ENCODE measurements at places on chromosomes 16 and 17.

DNA sequence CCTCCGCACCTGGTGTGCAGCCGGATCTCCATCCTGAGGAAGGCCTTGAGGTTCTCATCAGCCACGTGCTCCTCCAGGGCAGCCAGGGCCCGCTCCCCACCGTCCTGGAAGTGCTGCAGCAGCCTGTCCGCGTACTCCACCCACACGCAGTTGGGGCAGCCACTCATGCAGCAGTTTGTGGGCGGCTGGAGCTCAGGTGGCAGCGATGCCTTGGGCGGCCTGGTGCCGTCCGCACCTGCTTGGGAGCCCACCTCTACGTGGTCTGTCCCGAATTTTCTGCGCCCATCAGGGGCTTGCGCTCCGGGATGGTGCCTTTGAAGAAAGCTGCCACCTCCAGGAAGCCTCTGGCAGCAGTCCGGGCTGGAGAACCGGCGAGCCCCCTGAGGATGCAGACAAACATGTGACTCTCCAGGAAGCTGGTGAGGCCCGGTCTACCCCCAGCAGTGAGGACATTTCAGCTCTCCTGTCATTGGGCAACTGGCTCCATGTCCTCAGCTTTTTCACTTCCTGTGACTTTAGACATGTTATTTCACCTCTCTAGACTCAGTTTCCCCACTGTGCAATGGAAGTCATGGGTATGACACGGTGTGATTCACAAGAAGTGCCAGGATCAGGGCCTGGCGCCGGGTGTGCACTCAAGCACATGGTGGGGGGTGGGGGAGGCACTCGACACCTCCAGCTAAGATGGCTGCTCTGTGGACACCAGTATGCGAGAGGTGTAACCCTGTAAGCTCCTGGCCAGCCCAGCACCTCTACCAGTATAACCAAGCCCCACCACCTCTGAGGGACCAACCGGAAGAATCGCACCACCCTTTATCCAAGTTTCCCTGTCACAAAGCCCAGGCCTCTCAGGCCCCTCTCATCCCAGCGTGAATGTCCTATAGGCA, 957 bp downstream of the OXLD1 start:
- no peak for DNase-seq

DNA sequence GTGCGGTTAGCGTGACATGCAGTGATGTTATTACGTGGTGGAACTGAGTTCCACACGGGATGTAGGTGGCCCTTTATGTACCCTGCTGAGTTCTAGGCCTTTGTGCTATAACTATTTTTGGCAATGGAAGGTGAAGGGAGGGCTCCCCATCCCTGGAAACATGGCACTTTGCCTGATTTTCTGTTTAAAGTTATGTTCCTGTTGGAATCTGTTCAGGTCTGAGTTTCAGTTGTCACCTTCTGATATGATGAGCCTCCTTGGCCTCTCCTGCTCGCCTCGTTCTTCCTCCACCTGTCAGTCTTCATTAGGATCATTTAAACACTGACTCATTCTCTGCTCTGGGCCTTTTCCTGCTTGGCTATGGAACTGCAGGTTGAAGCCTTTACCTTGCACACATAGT, 200.6 kb downstream of the FTO start:
- no peak for DNase-seq

GRCh38 chr16:8668113-8668512, 6.3 kb upstream of the ABAT start:
- no peak for DNase-seq

DNA sequence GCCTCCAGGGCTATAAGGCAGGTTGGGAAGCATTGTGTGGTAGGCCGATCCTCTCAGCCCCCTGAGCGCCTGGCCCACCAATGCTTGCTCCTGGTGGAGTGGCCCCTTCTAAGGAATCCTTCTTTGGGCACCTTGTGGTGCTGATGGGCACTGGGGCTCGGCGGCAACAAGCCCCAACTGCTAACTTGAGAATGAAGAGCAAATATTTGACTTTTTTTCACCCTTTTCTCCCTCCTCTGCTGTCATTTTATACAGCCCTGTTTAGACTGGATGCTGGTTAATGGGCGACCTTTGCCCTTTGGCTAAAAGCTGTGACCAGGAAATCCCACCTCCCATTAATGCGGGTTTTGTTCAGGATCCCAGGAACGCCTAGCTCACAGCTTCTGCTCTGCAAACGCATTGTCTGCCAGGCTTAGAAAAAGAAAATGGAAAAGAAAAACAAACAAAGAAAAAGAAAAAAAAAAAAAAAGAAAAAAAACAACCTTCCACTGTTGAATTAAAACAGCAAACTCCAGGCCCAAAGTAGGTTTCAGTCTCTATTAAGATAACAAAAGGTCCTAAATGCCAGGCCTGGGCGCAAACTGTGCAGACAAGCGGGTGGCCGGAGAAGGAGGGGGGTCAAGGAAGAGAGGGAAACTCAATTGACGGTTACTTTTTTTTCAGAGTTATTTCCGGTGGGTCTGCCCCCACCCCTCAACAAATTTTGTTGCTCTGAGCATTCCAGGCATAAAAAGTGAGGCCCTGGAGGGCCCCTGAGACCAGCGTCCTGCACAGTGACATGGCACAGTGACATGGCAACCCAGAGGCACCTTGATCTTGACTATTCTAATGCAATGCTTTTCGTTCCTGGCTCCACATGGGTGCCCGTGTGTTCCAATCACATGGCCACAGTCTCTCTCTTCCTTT, 301.4 kb downstream of the MAF start:
- no peak for DNase-seq

DNA sequence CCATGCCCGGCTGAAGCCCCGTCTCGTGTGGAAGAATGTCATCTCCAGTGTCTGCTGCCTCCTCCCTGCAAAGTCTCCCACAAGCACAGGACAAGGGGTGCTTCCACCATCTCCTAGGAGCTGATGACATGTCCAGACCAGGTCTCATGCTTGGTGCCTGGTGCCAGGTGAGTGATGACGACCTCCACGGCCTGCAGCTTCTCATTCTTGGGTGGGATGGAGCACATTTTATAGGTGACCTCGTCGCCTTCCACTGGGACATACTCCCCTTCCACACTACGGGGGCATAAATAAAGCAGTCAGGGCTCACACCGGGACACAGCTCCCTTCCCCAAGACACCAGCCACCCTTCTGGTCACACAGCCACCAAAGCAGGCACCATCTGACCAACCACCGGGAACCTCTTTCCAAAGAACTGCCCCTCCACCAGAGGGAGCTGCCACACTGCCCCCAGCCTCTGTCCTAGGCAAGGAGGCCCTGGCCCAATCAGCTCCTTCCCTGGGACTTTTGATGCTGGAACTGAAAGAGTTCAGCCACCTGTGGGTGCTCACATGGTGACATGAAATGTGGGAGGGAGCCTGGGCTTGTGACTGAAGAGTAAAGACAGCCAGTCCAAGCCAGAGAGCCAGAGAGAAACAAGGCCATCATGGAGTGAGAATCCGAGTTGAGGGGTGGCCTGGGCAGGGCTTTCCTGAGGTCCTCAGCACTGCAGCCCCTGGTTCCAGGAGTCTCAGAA, 13.6 kb downstream of the CARHSP1 start:
- DNase-seq, result no peak

DNA sequence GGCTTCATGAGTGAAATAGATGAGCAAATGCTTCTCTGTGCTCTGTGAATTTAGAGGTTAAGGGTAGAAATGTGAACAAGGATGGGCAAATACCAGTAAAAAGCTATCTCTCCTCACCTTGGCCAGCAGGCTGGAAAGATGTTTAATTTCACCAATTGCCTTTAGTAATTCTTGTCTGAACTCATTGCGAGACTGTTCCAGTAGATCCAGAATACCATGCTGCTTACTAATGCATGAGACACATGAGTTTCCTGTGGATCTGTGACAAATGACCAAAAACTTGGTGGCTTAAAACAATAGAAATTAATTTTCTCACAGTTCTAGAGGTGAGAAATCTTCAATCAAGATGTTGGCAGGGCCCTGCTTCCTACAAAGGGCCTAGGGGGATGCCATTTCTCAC, 9.3 kb upstream of the ZNF624 start:
- no peak for DNase-seq

DNA sequence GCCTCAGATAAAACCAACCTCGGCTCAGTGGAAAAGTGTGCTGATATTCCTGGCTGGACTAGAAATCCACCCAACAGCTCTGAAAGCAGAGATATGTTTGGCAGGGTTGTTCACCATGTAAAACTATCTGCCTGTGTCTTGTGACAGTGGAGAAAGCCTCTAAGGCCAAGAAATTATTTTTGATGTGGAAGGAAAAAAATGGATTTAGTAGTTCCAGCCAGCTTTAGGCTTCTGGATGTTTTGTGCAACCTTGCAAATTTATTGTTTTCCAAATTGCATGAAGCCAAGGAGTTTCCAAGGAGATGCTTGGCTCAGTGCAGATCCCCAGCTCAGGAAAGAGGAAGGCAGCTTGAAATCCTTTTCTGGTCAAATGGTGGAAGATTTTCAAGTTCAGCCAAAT, 31.6 kb downstream of the TEKT5 start:
- DNase-seq, result no peak

DNA sequence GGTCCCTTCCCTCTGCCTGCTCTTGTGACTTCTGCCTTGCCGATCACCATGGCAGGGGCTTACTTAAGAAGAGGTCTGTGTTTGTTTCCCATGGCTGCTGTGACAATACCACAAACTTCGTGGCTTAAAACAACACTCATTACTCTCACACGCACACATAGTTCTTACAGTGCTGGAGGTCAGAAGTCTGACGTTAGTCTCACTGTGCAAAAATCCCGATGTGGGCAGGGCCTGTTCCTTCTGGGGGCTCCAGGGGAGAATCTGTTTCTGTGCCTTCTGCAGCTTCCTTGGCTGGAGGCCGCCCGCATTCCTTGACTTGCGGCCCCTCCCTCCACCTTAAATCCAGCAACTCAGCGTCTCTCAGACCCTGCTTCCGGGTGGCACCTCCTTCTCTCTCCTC, 249.2 kb upstream of the GSE1 start:
- no peak for DNase-seq

GRCh38 chr17:43377056-43377810, 21.6 kb upstream of the ARL4D start:
- no peak for DNase-seq

DNA sequence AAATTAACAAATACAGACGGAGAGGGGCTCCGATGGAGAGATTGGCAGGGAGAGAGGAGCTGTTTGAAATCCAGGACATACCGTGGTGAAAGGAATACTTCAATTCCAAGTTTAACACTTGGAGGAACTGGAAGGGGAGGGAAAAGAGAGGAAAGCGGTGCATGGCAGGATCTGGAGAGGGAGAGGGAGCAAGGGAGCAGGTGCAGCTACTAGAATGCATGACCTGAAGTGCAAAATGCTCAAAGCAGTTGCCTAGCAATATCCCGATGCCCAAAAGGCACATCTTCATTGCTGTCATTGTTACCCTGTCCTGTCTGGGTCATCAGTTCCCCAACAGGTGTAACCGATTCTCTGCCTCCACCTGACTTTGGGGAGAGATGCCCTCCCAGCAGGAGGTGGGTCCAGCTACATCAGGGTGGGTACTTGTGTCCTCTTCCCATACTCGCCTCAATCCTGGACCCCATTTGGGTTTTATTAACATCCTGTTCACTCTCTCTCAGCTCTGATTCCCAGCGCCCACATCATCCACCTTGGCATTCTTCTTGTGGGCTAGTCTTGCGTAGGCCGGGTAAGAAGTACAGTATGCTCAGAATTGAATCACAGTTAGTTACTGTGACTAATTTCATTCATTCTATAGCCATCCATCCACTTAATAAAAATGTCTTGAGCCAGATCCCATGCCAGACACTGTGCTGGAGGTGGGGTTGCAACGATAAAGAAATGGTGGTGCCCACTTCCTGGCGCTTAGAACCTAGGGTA, 37.4 kb upstream of the EMP2 start:
- no peak for DNase-seq

- no peak for DNase-seq
Observed at GRCh38 chr16:86512301-86512859, 2.1 kb downstream of the FOXF1 start.

DNA sequence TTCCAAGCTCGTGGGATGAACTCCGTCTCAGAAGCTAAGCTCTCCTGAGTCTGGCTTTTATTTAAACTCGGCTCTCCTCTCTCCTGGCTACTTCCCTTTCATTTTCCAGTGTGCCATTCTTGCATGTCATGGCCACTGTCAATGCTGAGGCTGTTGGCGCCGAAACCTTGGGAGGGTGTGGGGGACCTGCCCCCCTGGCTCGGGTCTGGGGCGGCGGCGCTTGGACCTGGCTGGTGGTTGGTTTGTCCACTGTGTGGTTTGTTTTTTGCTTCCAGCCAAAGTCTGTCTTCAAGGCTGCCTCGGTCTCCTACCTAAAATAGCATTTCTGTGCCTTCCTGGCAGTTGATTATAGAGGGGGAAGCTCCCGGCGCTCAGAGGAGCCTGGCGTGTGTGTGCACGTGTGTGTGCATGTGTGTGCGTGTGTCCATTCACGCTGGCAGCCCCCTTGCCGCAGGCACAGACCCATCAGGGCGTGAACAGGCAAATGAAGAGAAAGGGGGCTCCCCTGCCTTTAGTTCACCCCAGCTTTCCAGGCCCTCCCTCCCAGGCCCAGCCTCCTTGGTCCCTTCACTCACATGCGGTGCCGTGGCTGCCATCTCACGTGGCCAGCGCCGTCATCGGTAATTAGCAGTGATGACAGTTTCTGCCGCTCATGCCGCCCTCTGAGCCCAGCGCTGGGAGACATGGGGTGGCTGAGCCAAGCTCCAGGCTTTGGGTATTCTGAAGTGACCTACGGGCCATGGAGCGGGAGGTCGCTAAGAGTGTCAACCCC, 179.9 kb downstream of the SEC14L1 start:
- no peak for DNase-seq

DNA sequence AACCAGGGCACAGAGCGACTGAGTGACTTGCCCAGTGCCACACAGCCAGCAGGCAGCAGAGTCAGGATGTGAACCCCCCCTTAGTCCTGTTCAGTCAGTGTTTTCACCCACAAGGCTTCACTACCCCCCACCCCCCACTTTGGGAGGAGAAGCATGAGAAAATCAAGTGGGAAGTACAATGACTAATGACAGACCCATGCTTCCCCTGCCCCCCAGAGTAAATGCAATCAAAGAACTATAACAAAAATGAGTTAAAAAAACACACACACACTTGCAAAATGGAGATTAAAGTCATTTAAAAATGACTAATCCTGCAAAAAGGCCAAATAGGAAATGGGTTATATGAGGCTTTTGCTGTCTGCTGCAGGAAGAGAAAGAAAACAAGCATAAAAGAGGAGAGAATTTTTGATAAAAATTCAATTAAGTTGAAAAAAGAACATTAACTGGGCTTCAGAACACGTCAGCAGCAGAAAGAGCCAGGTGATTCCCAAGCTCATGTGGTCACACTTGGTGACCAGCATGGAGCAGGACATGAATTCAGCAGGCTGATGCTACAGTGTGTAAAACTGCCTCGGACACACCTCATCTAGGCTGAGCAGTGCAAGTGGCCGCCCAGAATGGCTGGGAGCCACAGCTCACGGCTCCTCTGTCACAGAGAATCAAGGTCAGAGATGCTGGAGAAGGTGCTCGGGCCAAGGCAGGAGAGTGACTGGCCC, 212.3 kb downstream of the ZNF423 start:
- no peak for DNase-seq

GRCh38 chr17:82332669-82333278, 792 bp downstream of the SECTM1 start:
- no peak for DNase-seq
